ENCODE measurements at places on chromosomes 1 and 21.
A peak's percentile ranks its signal among the peaks of the same experiment; 100 is the strongest.

GRCh38 chr1:176829261-176829660 is 335.3 kb downstream of the ASTN1 start:
- no peak for DNase-seq

- peak; percentile 54 for DNase-seq
These were observed 11.0 kb upstream of the SERBP1 start for GRCh38 chr1:67441183-67441582.

DNA sequence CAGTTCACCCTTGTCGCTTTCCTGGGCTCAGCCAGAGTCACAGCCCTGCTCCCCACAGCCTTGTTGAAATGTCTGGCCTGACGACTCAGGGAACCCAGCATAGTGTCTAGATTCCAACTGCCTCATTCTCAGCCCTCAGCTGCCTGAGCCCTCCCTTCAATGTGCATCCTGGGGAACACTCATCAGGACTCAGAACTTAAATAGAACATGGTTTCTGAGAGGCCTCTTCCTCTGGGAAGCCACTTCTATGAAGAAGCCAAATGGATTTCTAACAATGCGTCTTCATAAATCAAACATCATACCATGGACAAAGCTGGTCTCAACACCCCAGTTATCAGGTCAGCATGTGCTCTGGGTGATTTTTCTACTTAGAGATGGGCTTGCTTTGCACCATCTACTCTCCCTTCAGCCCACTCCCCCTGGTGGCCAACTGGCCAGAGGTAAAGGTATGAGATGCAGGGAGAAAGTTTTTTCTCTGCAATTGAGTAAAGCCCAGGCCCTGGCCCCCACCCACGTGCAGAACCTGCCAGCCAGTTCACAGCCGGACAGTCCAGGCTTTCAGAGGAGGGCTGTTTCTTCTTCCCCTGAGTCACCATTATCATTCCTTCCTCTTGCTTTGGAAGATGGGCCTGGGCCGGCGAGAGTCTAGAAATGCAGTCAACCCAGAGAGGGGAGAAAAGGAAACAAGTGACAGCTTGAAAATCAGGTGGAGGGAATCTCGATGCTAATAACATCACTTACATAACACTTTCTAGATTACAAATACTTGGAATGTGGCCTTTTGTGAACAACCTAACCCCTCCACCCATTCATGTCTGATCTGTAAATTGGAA is 32.1 kb downstream of the CD244 start:
- peak; percentile 77 for DNase-seq

GRCh38 chr21:16264319-16264718 is 534.5 kb downstream of the USP25 start:
- DNase-seq: no peak

GRCh38 chr1:31569596-31570173 is 6.6 kb upstream of the TINAGL1 start:
- no peak for DNase-seq

- peak; percentile 43 for DNase-seq
These were observed 26.8 kb downstream of the TMEM201 start for GRCh38 chr1:9615316-9616063.

DNA sequence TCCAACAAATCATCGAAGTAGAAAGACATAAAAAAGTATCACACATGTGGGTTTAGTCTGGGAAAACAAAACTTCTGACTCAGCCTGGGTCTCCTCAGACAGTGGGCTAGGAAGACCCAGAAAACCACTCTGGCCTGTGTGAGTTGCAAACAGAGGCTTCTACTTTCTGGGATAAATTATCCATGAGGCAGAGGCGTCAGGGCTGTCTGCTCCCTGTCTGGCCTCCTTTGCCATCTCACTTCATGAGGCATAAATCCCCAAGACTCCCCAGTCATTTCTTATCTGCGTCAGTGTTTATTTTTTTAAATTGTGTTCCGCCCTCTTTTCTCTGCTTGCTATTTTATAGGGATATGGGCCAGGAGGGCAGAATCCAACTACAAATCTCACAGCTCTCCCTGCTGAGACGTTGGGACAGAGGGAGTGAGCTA is 80.6 kb upstream of the TRABD2B start:
- no peak for DNase-seq
